ENCODE measurements at places on chromosomes 3 and 15.

- DNase-seq = peak; percentile 66
These were observed 14.4 kb upstream of the C3orf80 start for GRCh38 chr3:160210799-160211221.

DNA sequence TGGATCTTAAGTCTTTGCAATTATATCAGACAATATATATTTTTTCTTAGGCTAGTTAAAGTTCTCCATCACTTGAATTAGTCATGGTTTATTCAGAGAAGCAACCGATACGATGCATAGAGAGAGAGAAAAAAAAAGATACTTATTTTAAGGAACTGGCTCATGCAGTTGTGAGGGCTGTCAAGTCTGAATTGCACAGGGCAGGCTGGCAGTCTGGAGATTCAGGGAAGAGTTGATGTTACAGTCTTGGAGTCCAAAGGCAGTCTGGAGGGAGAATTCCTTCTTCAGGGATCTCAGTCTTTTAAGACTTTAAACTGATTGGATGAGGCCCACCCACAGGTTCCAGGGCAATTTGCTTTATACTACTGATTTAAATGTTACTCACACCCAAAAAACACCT is 412.6 kb downstream of the IL5RA start:
- no peak for DNase-seq

DNA sequence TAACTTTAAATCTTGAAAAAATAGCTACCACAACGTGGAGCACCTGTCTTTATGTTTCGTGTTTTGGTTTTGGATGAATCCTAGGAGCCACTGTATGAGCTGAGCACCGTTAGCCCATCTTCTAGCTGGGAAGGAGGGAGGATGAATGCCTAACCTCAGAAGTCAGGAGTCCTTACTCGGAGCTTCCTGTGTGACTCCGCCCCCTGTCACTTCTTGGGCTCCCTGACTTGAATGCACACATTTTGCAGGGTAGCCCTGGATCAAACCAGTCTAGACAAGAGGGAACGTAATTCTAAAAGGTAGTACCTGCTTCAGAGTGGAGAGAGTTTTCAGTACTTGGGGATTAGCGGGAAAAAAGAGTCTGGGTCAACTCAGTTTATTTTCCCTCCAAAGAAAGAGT is 5.3 kb downstream of the GABRA5 start:
- DNase-seq = no peak

GRCh38 chr15:93954985-93955571 is 276.3 kb upstream of the MCTP2 start:
- no peak for DNase-seq

GRCh38 chr3:42539871-42540714 is 37.6 kb downstream of the VIPR1 start:
- peak; percentile 53 for DNase-seq

- no peak for DNase-seq
These were observed 126.2 kb downstream of the TIGIT start for GRCh38 chr3:114420072-114420471.

- DNase-seq = no peak
These were observed 47.1 kb upstream of the MAPKBP1 start for GRCh38 chr15:41727143-41727542.

DNA sequence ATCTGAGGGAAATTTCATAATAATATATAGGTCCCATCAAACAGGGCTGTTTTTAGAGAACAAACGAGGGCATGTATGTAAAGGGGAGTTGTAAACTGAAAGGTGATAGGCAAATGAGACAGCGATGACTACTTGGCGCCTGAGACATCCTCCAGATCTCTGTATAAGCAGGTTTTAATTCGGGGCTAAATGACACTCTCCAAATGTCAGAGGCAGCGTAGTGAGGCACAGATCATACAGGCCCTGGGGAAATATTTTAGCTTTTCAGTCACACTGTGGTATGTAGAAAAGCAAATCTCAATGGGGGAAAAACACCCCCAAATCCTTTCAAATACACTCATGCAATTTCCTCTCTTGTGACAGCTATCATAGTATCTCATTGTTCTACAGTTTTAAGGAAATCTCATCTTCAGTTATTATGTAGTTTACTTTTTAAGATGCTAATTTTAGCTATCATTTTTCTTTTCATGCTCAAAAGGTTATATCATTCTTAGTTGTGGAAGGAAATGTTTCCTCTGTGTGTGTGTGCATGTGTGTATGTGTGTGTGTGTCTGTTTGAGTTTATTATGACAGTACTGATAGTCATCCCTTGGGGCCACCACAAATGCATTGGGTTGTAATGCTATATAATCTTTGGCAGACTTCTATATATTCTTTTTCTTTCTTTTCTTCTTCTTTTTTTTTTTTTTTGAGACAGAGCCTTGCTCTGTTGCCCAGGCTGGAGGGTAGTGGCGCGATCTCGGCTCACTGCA is 1.1 kb downstream of the TPRG1 start:
- DNase-seq = no peak

GRCh38 chr3:127002195-127003174 is 19.6 kb downstream of the PLXNA1 start:
- no peak for DNase-seq

DNA sequence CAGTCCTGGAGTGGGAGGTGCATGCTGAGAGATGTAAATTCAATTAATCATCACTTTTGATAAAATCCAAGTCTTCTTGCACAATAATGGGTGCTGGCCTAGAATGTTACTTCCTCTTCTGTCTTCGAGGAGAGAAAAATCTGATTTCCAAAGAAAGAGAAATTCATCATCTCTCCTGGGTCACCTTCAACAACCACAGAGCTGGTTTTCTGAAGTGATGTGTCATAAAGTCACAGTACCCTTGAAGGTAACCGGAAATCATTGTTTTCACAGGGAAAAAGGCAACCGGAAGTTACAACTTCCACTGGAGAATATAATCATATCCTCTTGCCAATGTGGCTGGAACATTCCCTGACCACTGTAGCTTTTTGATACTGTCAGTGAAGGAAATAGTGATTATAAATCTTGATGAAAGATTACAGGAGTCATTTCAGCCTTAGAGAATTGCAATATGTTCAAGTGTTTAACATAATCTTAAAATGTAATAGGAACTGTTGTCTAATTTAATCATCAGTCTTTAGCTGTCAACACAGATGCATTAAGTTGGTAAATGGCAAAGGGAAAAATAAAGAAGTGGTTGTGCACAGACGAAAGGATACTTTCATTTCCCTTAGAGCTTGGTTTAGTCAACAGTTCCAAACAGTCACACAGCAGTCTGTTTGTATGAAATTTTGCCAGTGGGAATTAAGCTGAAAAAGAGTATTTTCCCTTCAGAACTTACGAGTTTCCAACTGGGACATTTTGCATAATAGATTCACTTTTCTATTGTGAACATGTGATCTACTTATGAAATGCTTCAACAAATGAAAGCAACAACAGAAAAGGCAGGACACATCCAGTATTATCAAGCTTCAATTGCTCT is 106.5 kb upstream of the SLC4A7 start:
- DNase-seq = peak; percentile 6

All from A549 (cell line).